ENCODE measurements at places on chromosomes 6 and 20. TPM values are rescaled to one million over a fixed set of nuclear protein-coding genes. Genes with fewer than 3 reads are reported as not detected.

The GTSF1L gene
- not detected for polyA plus RNA-seq

The C6orf15 gene
- not detected for polyA plus RNA-seq

The TTBK1 gene
- 0.23 TPM for polyA plus RNA-seq

The NKX2-4 gene
- not detected for polyA plus RNA-seq

The ANKRD6 gene
- polyA plus RNA-seq = 2.3 TPM

The ASIP gene
- not detected for polyA plus RNA-seq

The BCAS1 gene
- polyA plus RNA-seq = 35.4 TPM

The UBE2J1 gene
- polyA plus RNA-seq = 31.6 TPM

The ZFP57 gene
- not detected for polyA plus RNA-seq

The GDAP1L1 gene
- 0.60 TPM for polyA plus RNA-seq

The EEF1E1 gene
- polyA plus RNA-seq = 20.6 TPM

The CCN5 gene
- polyA plus RNA-seq = 21.0 TPM

The SRMS gene
- polyA plus RNA-seq = 0.19 TPM

The SEMG1 gene
- polyA plus RNA-seq = 0.26 TPM

The TFAP2A gene
- not detected for polyA plus RNA-seq

The BPI gene
- not detected for polyA plus RNA-seq

The PEX3 gene
- 6.5 TPM for polyA plus RNA-seq

The PRDM13 gene
- polyA plus RNA-seq = not detected

The POM121L2 gene
- not detected for polyA plus RNA-seq

The MYL9 gene
- 105 TPM for polyA plus RNA-seq

The OR14J1 gene
- not detected for polyA plus RNA-seq

The LY6G5C gene
- 2.7 TPM for polyA plus RNA-seq

All from sigmoid colon (tissue), 7 donors.